ENCODE measurements at places on chromosomes 7 and 10.

- DNase-seq: no peak
Observed at GRCh38 chr7:2553108-2553507, 2.2 kb downstream of the BRAT1 start.

DNA sequence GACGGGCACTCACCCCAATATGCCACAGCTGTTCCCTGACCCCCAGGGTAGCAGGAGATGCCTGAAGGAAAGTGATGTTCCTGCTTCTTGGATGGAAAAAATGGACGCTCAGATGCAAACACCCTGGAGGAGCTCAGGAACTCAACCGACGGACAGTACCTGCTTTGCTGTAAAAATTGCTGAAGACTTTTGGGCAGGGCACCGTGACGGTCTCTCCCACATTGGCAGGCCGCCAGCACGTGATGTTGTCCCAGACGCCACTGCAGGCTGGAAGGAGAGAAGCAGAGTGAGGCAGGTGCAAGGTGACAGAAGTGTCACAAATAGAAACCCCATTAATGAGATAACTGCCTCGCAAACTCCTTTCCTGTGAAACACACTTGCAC, 35.0 kb downstream of the VIPR2 start:
- no peak for DNase-seq

- peak; percentile 20 for DNase-seq
Observed at GRCh38 chr10:35613597-35614226, 8.6 kb downstream of the GJD4 start.

GRCh38 chr10:102841827-102842345, 4.7 kb upstream of the CYP17A1 start:
- DNase-seq: no peak

DNA sequence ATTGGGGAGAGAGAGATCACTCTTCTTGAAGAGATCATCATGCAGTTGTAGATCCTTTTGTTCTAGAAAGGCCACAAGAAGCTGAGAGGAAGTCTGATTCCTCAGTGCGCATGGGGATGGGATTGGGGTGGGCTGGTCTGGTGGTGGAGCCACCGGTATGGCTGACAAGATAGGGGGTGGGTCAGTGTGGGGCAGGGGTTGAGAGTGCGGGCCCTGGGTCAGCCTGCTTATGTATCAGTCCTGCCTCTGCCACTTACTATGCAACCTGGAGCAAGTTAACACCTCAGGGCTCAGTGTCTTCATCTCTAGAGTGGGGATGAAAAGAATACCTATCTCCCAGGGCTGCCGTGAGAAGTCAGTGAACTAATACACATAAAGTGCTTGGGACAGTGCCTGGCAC, 8.0 kb downstream of the SMARCD3 start:
- no peak for DNase-seq

DNA sequence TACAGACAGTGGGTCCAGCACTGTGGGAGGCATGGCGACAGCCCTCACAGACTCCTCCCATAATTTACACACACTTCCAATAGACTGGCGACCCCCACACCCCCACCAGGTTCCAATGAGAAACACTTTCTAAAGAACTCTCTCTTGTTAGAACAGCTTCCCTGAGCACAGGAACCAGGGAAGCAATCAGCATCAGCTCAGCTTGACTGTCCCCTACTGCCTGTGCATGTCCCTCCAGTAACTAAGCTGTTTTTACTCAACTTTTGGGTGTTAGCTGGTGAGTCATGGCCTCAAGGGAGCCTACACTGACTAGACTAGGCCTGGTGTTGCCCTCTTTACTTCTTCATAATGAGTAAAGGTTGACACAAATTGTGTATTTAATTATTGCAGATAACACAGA, 32.6 kb upstream of the HERPUD2 start:
- DNase-seq: no peak

DNA sequence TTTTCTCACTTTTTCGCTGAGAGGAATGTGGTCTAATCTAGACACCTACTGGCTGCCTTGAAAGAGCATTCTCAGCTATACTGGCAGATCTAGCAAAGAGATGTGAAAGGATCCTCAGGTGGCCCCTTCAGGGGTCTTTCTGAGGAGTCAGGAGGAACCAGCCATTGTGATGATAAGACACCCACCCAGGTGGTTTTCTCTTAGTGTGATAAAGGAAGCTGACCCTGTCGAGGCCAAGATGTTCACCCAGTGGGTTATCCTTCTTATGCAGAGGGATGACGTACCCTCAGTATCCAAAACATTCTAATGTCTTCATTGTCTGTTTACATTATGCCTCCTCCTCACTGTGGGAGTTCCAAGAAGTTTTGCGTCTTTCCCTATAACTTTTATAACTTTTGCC, 98.3 kb upstream of the LRGUK start:
- DNase-seq: no peak

DNA sequence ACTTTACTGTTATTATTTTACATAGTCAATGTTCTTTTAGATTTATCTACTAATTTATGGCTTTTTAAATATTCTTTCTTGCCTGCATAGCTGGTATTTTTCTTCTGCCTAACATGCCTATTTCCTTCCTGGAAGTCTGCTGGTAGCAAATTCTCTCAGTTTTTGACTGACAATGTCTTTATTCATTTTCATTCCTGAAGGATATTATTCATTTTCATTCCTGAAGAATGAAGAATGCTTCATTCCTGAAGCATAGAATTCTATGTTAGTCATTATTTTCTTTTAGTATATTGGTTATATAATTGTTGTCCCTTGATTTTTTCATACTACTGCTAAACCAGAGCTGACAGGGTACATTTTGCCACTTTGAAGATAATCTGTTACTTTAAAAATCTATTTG, 41.8 kb downstream of the TMEM168 start:
- DNase-seq: no peak

DNA sequence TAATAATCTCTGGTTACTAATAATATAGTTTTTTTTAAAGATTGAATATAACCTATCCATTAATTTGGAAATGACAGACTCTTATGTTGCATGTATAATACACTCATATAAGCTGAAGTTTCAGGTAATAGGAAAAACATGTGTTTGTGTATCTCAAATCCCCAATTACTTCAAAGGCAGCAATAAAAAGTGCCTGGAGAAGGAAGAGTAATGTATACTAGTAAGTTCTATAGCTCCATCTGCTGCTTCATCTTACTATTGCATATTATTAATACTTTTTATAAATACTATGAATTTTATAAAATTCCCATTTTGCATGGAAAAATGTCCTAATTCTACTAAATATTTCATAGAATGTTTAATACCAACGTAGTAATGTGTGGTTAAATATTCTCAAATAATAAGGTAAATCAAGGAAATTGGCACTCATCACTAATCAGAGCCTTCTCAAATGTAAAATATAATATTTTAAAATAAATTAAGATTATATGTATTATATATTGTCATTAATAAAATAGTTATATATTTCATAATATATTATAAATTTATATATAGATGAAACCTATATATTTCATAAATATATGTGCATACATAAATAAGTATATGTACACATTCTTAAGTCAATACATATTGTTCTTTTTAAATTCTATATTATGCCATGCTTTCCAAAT, 311.9 kb downstream of the HGF start:
- no peak for DNase-seq

DNA sequence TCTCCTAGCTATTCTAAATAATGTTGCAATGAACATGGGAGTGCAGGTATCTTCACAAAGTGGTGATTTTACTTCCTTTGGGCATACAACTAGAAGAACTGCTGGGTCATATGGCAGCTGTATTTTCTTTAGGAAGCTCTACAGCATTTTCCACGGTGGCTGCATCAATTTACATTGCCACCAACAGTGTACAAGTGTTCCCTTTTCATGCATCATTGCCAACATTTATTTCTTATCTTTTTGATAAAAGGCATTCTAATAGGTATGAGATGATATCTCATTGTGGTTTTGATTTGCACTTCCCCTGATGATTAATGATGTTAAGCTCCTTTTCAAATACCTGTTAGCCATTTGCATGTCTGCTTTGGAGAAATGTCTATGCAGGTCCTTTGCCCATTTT, 52.6 kb downstream of the NT5C2 start:
- no peak for DNase-seq

DNA sequence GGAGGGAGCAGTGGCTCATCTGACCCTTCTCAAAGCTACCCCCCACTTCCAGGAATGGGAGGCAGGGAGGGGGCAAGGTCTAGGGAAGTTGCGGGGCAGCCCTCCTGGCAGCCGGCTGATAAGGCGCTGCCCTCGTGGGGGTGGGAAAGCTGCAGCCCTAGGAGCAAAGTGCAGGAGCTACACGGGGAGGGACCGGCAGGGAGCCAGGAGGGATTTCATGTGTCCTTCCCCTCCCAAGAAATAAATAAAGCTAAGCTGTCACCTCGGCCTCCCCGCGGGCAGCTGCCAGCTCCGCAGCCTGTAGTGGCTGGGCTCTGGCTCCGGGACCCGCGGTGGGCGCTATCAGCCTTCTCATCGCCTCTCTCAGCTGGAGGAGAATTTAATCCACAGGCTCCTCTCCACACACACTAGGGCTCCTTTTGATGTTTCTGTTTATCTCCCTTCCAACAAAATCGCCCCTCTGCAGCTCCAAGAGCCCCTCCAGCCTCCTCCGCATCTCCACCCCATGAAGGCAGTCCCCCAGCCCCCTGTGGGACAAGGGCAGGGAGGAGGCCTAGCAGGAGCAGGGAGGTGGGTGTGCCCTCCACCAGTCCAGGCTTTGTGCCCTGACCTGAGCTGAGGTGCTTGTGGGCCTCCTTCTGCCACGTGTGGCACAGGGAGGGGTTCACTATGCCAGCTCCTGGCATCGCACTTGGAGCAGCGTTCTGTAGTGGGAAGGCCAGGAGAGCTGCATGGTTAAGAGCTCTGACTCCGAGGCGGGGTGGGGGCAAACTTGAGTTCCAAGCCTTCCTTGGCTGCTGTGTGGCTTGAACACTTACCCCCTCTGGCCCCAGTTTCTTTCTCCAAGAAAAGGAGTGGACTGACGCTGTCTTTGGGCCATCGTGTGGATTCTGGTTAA, 80.5 kb downstream of the C10orf105 start:
- no peak for DNase-seq
